ENCODE measurements at places on chromosomes 2 and 18. TPM values are rescaled to one million over a fixed set of nuclear protein-coding genes. Genes with fewer than 3 reads are reported as not detected.

DNA sequence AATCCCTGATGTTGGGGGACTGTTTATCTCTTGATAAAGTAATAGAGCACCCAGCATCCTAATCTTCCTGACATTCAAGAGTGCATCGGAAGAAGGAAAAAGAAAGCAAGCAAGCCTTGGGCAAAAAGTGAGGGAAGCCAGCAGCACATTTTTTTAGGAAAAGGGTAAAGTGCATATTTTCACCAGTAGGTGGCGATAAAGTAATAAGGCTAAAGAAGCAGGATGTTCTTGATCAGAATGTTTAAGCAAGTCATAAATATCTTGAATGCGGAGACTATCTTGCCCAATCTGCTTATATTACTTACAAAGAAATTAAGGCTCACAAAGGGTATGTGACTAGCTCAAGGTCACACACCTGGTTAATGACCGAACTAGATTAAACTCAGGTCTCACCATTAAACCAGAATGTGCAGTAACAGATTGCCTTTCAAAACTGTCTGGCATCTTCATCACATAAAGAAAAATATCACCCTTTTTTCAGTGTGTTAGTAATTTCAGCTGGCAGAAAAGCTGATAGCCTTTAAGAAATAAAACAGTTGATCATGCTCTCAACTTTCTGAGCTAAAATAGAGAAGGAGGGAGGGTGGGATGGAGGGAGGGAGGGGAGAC is 83.8 kb downstream of the VIT start:
- no peaks in the 10 kb centered on the region for H3K36me3 ChIP-seq
- H3K27ac ChIP-seq: no peak overlapping the region
- H3K27me3 ChIP-seq: no peaks in the 10 kb centered on the region
- no peak overlapping the region for H3K4me3 ChIP-seq
- H3K4me1 ChIP-seq: peaks cover 5% of the 10 kb centered on the region

DNA sequence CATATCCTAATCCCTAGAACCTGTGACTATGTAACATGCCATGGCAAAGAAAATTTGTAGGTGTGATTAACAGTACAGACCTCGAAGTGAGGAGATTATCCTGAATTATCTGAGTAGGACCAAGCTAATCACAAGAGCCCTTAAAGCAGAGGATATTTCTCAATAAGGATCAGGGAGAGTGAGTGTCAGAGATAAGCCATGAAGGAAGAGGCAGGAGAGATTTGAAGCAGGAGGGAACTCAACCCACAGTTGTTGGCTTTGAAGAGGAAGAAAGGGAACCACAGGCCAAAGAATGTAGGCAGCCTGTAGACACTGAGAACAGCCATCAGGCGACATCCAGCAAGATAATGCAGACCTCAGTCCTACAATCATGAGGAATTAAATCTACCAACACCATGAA is 229.3 kb downstream of the NBAS start:
- H3K27ac ChIP-seq: no peak overlapping the region
- peaks cover 56% of the 10 kb centered on the region for H3K36me3 ChIP-seq
- DNase-seq: no peak

- H3K36me3 ChIP-seq: no peaks in the 10 kb centered on the region
- no peak for DNase-seq
- no peaks in the 10 kb centered on the region for H3K27me3 ChIP-seq
- peak overlapping the region; percentile 49 for H3K27ac ChIP-seq
Measured at GRCh38 chr2:102783506-102784183, 21.8 kb downstream of the TMEM182 start.

GRCh38 chr2:192307530-192307929 is 112.8 kb upstream of the TMEFF2 start:
- no peaks in the 10 kb centered on the region for H3K4me1 ChIP-seq
- H3K4me3 ChIP-seq: no peak overlapping the region
- no peaks in the 10 kb centered on the region for H3K27me3 ChIP-seq
- H3K36me3 ChIP-seq: no peaks in the 10 kb centered on the region
- DNase-seq: no peak
- no peak overlapping the region for H3K27ac ChIP-seq

DNA sequence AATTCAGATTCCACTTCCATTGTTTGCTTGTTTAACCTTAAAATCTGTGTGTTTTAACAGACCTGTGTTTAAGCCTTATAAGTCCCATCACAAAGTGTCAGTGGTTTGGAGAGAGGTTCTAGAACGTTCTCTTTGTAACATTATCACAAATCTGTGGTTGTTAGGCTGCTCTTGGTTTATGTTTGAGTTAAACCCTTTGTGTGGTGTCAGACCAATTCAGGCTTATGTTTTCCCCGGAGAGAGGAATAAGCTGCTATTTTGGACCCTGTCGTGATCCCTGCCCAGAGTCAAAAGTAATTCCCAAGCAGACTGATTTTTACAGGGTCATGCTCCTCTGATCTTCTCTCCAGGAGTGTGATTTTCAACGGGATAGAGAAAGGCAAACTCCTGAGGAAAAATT is 43.8 kb upstream of the LTBP1 start:
- no peak overlapping the region for H3K4me3 ChIP-seq
- H3K36me3 ChIP-seq: no peaks in the 10 kb centered on the region
- H3K27ac ChIP-seq: no peak overlapping the region
- no peaks in the 10 kb centered on the region for H3K27me3 ChIP-seq

DNA sequence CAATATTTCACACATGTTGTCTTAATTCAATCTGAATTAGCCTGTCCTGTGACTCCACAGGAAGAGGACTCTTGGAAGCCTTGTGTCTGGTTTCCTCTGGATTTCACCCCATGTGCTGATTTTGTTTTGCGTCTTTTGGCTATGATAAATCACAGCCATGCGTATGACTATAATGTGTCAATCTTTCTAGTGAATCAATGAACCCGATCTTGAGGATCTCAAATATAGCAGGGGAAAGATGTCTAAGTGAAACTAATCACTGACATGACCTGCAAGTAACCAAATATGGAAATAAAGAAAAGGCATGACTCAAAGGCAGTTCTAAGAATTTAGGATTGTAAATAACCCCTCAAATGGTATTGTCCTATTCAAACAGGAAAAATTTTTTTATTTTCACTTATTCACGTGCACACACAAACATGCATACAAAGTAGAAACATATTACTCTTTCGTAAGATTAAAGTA is 8.2 kb downstream of the WDFY1 start:
- no peak for DNase-seq
- H3K4me3 ChIP-seq: no peak overlapping the region
- peaks cover 60% of the 10 kb centered on the region for H3K4me1 ChIP-seq

DNA sequence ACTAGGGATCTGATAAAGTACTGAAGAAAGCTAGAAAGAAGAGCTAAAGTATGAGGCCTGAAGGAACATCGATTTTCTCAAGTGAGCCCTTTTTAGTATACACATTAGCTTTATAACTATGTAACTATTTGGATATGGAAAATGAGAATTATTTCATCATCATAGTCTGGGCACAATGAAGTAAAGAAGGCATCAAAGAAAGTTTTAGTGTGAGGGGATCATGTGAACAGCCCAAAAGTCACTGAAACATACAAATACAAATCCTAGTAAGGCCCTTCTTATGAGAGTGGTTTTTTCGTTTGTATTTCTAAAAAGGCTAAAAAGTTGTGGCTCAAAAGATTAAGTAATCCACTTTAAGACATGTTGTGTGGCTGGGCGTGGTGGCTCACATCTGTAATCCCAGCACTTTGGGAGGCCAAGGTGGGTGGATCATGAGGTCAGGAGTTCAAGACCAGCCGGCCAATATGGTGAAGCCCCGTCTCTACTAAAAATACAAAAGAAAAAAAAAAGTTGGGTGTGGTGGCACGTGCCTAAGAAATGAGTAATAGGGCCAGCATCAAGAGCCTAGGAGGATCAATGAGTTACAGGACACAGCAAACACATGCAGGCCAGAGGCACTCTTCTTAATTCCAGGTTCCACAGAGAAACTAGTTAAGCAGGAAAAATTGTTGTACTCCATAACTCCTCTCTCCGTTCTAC is 61.9 kb downstream of the PUM2 start:
- no peak overlapping the region for H3K27ac ChIP-seq
- H3K27me3 ChIP-seq: no peaks in the 10 kb centered on the region
- H3K4me1 ChIP-seq: no peaks in the 10 kb centered on the region
- no peak overlapping the region for H3K4me3 ChIP-seq
- peaks cover 15% of the 10 kb centered on the region for H3K36me3 ChIP-seq
- DNase-seq: no peak

- no peaks in the 10 kb centered on the region for H3K27me3 ChIP-seq
- H3K4me3 ChIP-seq: no peak overlapping the region
- H3K4me1 ChIP-seq: peaks cover 11% of the 10 kb centered on the region
- H3K36me3 ChIP-seq: no peaks in the 10 kb centered on the region
- peak; percentile 88 for DNase-seq
- peak overlapping the region; percentile 74 for H3K27ac ChIP-seq
Measured at GRCh38 chr2:12918835-12919445, 202.2 kb downstream of the TRIB2 start.

- H3K27ac ChIP-seq: no peak overlapping the region
- H3K36me3 ChIP-seq: peaks cover 5% of the 10 kb centered on the region
- no peak overlapping the region for H3K4me3 ChIP-seq
- no peak for DNase-seq
- H3K27me3 ChIP-seq: no peaks in the 10 kb centered on the region
- H3K4me1 ChIP-seq: peaks cover 16% of the 10 kb centered on the region
Measured at GRCh38 chr2:73928963-73929347, 2.3 kb downstream of the DGUOK start.

- DNase-seq: no peak
- H3K27me3 ChIP-seq: no peaks in the 10 kb centered on the region
- no peak overlapping the region for H3K27ac ChIP-seq
- H3K36me3 ChIP-seq: no peaks in the 10 kb centered on the region
- no peaks in the 10 kb centered on the region for H3K4me1 ChIP-seq
Measured at GRCh38 chr2:136334967-136335366, 217.0 kb upstream of the CXCR4 start.

GRCh38 chr2:143476336-143477087 is 347.3 kb downstream of the ARHGAP15 start:
- no peak for DNase-seq
- H3K4me3 ChIP-seq: no peak overlapping the region
- no peaks in the 10 kb centered on the region for H3K36me3 ChIP-seq
- H3K27me3 ChIP-seq: no peaks in the 10 kb centered on the region
- H3K4me1 ChIP-seq: no peaks in the 10 kb centered on the region

The SPDYA gene
- not detected for total RNA-seq

The SATB2 gene
- total RNA-seq: 1.2 TPM

The GCG gene
- not detected for total RNA-seq

The ATP8B1 gene
- 6.2 TPM for total RNA-seq

The CCDC148 gene
- total RNA-seq: not detected

The HOXD13 gene
- not detected for total RNA-seq

The FN1 gene
- total RNA-seq: 360 TPM
